ENCODE measurements at places on chromosomes 2 and 18.
A peak's percentile ranks its signal among the peaks of the same experiment; 100 is the strongest.

- DNase-seq, result no peak
Measured at GRCh38 chr2:60311524-60311923, 241.9 kb downstream of the BCL11A start.

GRCh38 chr2:16034151-16034974 is 94.0 kb downstream of the MYCN start:
- no peak for DNase-seq

- no peak for DNase-seq
Measured at GRCh38 chr2:111007757-111008688, 112.7 kb upstream of the BCL2L11 start.

- DNase-seq, result no peak
Measured at GRCh38 chr2:201248288-201248844, 12.0 kb upstream of the CASP8 start.

GRCh38 chr2:40204268-40204667 is 247.6 kb downstream of the SLC8A1 start:
- DNase-seq, result no peak

GRCh38 chr2:97716695-97717612 is 3.6 kb downstream of the ZAP70 start:
- no peak for DNase-seq

DNA sequence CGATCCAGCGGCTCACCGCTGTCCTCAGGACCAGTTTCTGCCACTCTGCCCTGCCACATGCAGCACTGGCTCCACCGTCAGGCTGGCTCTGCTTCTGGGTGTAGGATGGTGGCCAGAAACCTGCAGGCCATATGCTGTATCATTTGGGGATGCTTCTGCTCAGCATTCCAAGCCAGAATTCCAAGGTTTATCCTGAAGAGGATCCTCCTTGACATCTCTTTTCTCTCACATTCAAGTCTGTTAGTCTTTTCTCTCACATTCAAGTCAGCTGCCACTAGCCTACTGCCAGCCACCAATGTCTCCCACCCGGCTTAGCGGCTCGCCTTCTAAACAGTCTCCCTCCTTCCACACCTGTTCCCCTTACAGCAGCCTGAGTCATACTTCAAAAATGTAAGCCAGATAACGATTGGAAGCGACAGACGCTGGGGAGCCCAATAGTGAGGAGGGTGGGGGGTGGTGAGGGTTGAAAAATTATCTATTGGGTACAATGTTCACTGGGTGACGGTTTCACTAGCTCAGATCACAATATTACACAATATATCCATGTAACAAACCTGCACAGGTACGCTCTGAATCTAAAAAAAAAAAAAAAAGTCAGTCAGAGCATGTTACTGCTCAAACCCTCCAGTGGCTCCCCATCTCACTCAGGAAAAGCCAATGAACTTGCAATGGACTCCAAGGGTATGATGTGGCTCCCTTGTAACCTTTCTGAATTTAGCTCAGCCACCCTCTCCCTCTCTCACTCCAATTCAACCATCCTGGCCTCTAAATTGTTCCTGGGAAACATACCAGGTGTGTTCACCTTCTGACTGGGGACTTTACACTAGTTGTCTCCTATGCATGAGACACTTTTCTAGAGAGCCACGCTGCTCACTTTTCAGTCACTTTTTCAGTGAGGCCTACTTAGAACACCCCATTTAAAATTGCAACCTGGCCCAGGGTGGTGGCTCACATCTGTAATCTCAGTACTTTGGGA is 38.8 kb upstream of the SP3 start:
- DNase-seq, result no peak

DNA sequence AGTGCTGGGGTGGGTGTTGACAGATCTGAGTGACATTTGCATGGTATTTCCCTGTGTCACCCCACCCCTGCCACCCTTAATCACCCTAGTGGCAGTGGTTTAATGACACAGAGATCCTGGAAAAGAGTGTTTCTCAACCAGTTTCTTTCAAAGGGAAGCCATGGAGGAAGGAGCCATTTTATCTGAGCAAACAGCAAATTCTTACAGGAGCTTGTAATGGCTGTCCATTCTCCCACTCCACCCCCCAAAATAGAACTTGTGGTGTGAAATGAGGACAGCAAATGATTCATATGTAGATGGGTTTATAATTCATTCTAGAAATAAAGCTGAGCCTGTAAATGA is 51.5 kb downstream of the CDC42EP3 start:
- DNase-seq, result no peak

GRCh38 chr2:33275689-33276444 is 200.6 kb upstream of the RASGRP3 start:
- peak; percentile 95 for DNase-seq

GRCh38 chr2:156675896-156676295 is 239.7 kb downstream of the GPD2 start:
- no peak for DNase-seq

DNA sequence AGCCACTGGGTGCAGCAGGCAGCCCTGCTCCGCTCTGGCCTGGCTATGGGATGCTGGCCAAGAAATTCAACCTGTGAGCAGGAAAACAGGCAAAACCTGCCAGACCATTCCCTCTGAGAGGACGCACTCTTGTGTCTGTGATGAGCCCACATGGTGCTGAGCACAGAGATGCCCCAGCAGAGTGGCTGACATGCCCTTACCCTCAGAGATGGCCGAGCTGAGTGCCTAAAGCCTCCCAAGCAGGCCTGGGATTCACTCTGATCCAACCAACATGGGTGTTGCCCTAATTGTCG is 34.3 kb upstream of the TAF1B start:
- DNase-seq, result no peak

DNA sequence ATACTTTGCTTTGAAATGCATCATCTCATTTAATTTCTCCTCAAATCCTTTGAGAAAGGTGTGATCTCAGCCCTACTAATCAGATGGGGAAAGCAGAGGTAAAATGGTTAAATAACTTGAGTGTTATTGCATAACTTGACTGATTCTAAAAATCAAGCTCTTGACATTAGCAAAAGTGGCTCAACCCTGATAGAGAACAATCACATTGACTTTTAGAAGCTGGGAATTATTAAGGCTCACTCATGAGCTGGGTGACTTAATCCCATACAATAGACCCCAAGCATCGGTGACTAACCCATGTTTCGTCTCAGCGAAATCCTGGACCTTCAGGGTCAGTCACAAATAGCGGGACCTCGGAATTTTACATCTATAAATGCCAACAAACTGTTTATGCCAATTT is 378.9 kb downstream of the NBAS start:
- DNase-seq, result no peak

All from fibroblast of pulmonary artery (primary cell).